Brain pericyte (primary cell): ENCODE measurements at places on chromosomes 5 and 9.

GRCh38 chr5:119476341-119476740 lies 24.0 kb downstream of the HSD17B4 start:
- no peak for DNase-seq

DNA sequence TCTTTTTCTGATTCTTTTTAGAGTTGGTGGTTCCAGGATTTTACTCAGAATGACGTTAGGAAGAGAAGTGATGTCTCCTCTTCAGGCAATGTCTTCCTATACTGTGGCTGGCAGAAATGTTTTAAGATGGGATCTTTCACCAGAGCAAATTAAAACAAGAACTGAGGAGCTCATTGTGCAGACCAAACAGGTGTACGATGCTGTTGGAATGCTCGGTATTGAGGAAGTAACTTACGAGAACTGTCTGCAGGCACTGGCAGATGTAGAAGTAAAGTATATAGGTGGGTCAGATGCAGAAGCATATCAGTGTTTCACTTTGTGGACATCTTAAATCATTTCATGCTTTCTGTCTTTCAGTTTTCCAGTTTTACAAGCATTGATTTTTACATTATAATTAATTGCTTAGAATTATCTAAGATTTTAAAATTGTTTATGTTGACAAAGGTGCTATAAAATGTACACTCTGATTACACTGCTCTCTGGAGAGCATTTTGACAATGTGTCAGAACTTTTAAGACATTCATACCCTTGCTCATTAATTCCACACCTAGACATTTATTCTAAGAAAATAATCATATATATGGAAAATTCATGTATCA lies 36.6 kb downstream of the NLN start:
- DNase-seq, result no peak

GRCh38 chr9:91483189-91483691 lies 59.6 kb upstream of the NFIL3 start:
- no peak for DNase-seq

DNA sequence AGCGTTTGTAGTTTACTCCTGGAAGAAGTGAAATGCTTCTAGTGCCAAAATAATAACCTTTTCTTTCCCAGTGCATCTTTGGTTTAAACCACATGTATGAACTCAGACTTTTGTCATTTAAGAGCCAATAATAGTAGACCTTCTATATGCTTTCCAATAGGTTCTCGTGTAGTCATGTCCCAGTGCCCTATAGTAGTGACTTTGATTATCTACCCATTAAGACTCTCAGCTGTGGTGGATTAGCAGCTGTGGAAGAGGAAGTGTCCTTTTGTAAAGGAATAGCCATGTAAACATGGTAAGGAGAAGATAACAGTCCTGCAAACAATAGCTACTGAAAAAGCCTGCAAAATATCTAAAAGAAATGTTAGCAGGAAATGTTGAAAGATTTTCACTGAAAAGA lies 765.3 kb downstream of the MTRR start:
- DNase-seq, result no peak

DNA sequence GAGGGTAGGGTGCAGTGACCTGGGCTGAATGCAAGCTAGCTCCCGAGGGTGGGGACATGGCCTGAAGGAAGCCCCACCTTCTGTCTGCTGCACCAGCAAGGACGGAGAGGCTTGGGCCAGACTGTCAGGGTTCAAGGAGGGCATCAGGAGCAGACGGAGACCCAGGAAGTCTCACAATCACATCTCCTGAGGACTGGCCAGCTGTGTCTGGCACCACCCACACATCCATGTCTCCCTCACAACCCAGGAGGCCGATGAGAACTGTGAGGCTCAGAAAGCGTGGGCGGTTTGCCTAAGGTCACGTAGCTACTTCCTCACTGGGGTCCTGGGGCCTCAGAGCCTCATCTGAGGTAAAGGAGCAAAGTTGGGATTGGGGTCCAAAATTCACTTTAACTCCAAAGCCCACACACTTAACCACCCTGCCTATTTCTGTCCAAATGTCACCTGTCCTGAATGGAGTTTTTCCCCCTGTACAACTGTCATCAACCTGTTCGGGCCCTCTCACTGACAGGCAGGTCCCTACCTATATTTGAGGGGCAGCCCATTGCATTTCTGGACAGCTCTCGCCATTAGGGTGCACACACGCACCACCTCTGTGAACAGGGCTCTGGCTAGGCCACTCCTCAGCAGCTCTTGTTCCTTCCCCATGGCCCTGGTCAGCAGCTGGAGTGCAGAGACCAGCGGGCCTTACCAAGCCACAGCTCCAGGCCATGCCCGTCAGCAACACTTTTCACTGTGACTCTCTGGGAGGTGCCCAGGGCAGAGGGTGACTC lies 3.4 kb downstream of the IL13 start:
- DNase-seq, result no peak
